ENCODE measurements at places on chromosomes 7 and 10.

GRCh38 chr10:12873172-12873571 lies 128.3 kb downstream of the CCDC3 start:
- DNase-seq, result no peak

GRCh38 chr10:63547628-63548360 lies 26.6 kb downstream of the REEP3 start:
- no peak for DNase-seq

DNA sequence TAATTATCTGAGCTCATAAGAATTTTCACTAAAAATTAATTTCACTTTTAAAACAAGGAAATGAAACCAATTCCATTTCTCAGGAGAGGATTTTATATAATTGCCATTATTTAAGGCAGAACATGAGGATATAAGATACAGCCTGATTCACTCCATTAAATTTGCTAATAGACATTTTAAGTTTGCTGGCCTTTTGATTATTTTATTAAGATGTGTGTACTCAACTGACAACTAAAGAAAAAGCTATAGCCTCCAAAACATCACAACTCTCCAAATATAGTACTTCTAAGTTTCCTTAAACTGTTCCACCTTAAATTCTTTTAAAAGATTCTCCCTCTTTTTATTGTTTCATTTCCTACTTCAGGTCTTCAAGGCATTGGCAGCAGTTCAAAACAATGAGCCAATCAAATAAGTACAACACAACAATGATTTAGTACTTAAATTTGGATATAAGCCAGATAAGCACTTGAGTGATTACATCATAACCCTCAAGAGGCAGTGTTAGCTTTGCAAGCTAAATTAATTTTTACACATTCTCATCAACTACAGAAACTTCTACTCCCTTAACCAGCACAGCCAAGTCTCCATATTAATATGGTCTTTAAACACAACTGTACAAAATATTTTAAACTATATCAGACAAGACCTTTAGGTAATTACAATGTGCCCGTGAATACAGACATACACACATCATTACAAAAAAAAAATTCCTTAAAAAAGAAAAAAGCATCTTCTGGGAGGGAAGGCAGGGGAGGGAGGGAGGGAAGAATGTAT lies 121.8 kb downstream of the KMT2C start:
- DNase-seq, result peak; percentile 33

DNA sequence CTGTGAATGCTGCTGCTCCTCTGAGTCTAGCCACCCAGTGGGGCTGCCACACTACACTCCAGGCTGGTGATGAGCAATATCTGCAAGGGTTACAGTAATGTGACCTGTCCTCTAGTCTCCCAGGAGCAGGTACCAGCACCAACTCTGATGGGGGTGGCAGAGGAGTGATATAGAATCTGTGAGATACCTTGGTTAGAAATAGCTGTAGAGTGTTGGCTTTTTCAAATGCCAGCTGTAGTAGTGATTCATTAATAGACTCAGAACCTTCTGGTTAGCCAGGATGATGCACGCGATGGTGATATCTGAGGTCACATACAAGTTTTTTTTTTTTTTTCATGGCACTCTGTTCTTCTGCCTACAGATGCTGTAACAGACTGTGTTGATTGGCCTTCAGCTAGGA lies 757.1 kb downstream of the INHBA start:
- no peak for DNase-seq

GRCh38 chr7:37974711-37975110 lies 54.3 kb downstream of the EPDR1 start:
- no peak for DNase-seq

- no peak for DNase-seq
Observed at GRCh38 chr7:135924302-135924701, 52.9 kb downstream of the MTPN start.

DNA sequence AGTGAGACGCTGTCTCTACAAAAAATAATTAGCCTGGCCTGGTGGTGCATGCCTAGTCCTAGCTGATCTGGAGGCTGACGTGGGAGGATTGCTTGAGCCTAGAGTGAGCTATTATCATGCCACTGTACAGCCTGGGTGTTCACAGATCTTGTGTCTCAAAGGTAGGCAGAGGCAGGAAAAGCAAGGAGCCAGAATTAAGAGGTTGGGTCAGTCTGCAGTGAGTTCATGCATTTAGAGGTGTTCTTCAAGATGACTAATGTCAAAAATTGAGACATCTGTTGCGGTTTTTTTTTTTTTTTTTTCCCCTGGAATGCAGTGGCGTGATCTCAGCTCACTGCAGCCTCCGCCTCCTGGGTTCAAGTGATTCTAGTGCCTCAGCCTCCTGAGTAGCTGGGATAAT lies 5.4 kb downstream of the PPIA start:
- DNase-seq, result no peak

- DNase-seq, result peak; percentile 7
Observed at GRCh38 chr7:80453699-80454340, 58.0 kb downstream of the GNAT3 start.

DNA sequence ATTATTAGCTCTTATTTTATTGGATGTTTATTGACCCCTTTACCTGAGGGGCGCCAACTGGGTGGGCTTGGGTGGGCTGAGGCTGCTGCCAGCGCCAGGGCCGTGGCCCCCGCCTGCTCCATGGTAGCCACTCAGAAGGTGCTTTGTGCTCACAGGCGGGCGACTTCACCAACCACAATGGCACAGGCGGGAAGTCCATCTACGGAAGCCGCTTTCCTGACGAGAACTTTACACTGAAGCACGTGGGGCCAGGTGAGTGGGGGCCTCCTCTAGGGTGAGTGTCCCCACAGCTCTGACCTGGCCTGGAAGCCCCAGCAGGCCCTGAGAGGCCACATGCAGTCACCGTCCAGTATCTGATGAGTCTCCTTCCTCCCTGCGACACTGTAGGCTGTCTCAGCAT lies 4.1 kb downstream of the PPIF start:
- no peak for DNase-seq

GRCh38 chr10:92714152-92714845 lies 24.5 kb downstream of the HHEX start:
- no peak for DNase-seq

DNA sequence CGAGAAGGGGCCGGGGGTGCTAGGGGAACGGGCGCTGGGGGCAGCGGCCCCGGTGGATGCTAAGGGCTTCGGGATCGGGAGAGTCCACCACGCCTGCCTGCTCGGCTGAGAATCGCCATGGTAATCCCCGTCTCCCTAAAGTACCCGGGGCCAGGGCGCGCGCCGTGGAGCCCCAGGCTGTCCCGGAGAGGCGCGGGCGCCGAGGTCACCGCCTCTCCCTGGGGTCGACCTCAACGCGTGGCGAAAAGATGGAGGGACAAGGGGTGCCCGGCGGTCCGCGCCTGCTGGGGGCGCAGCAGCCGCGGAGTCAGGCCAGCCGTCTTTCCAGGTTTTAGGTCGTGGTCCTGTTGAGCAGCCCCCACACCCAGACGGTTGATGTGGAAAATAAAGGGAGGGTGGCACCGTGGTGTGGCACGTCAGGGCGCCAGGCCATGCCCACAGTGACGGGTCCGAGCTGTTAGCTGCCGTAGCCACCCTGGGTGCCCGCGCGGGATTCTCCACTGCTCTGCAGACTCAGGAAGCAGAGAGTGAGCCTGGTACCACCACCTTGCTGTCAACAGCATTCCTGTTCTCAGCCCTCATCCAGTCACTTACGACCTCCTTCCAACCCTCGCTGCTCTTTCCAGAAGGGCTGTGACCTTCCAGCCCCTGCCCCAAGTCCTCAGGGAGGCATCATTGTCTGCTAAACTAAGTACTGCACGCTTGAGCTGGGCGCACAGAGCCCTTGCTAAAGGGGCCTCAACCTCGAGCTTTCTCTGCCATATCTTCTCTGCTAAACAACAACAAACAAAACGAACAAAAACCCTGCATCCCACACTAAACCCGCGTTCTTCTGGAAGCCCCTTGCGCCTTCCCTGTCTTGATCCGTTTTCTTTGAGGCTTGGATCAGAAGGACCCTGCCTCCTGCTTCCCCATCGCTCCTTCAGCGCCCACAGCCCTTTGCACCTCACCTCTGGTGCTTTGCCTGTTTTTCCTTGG lies 666 bp downstream of the SMKR1 start:
- DNase-seq, result no peak

GRCh38 chr7:85890244-85890811 lies 703.5 kb upstream of the SEMA3D start:
- DNase-seq, result peak; percentile 4

Data from NCI-H524 treated with DMSO at 0.1 percent for 48 hours (cell line).